Activated CD4-positive, alpha-beta T cell treated with anti-CD3 and anti-CD28 coated beads for 1 hour (primary cell): ENCODE measurements at places on chromosomes 13 and 19.

GRCh38 chr19:1725100-1726064 is 27.9 kb upstream of the ONECUT3 start:
- DNase-seq, result peak; percentile 16

GRCh38 chr19:995051-995827 is 5.0 kb upstream of the GRIN3B start:
- no peak for DNase-seq

DNA sequence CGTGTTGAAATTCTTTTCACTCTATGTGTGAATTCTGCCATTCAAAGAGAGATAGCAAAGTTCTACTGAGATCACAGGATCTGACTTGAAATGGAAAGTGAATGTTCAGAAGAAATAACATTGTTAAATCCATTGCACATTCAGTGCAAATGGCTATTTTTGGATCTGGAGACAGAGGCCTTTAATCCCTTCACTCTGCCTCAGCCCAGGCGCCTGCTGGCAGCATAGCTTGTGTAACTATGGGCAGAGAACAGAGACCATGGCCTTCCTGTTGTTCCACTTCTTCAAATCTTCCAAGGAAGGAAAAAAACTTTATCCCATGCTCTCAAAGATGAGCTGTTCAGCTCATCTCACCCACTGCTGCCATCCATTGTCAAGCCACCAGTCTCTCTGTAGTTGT is 265.4 kb downstream of the LMO7 start:
- DNase-seq, result no peak

- DNase-seq, result no peak
Observed at GRCh38 chr13:28012383-28012782, 23.9 kb upstream of the URAD start.

DNA sequence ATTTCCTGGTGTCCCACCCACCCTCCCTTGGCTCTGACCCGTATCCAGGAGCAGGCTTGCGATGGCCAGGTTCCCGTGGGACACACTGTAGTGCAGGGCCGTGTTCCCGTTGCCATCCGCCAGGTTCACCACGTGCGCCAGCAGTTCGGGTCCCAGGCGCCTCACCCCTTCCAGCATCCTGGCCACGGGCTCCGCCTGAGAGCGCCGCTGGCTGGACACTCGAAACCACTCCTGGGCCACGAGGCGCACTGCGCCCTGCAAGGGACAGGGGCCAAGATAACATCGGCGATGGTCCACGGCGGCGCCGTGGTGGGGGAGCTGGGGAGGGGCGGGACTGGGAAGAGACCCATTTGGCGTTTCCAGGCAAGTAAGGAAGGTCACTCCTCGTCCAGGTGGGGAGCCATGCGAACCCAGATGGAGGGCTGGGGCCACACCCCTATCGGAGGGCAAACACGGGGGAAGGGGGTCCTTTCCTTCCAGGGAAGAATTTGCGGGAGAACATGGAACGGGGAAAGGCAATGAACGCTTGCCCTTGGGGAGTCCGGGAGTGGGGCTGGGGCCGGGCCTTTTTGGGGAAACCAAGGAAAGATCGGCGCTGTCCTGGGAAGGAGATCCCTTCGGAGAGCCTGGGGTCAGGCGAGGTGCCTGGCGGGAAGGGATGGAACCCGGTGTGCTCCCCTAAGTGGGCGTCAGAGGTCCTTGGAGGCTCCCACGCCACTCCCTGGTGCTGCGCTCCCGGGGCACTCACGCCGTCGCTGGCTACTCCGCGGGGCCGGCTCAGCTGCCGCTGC is 9.9 kb downstream of the KANK3 start:
- DNase-seq, result no peak

GRCh38 chr19:46115396-46116106 is 8.9 kb downstream of the IGFL3 start:
- DNase-seq, result no peak

GRCh38 chr13:46576762-46577161 is 23.8 kb downstream of the LRCH1 start:
- DNase-seq, result no peak

GRCh38 chr13:28401303-28402056 is 93.4 kb downstream of the FLT1 start:
- no peak for DNase-seq

DNA sequence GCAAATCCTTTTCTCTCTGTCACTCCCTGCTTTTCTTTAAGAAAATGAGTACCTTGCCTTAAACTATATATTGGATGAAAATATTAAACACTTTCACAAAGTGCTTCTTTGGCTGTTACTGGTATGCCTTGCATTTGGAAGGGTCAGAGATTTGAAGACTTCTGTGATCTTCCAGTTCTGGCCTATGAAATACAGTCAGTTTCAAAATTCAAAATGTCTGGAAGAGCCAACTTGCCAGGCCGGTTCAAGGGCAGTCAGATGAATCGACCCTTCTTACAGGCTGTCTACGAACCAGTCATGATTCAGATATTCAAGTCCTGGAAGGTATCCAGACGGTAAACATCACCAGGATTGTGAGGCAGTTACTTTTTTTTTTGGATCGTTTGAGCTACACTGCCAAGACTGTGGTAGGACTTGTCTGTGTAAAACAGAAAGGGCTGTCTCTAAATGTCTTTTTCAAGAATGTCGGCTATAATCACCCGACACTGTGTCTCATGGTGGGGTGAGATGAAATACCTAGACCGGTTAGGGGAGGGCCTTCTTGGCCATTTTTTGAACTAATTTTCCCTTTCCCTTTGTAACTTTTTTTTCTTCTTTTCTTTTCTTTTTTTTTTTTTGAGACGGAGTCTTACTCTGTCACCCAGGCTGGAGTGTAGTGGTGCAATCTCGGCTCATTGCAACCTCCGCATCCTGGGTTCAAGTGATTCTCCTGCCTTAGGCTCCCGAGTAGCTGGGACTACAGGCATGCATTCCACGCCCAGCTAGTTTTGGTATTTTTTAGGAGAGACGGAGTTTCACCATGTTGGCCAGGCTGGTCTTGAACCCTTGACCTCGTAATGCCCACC is 11.2 kb downstream of the ACTN4 start:
- DNase-seq, result no peak

DNA sequence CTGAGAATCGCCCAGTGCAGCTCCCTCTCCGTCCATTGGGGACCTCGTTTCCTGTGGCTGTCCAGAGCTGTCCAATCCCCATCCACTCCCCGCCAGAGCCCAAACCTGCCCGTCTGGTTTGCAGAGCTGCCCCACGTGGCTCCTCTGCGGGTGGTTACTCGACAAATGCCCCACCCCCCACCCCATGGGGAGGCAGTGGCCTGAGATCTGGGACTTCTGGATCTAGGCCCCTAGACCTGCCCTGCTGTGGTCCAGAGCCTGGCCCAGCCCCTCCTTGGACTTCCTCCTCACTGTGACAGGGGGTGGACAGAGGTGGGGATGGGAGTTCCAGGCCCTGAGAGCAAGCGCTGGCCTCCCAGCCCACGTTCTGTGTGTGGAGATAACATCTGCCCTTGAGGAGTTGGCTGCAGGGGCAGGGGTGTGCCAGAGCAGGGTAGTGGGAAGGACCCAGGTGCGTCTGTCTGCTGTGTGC is 29.1 kb downstream of the PAK4 start:
- DNase-seq, result no peak

DNA sequence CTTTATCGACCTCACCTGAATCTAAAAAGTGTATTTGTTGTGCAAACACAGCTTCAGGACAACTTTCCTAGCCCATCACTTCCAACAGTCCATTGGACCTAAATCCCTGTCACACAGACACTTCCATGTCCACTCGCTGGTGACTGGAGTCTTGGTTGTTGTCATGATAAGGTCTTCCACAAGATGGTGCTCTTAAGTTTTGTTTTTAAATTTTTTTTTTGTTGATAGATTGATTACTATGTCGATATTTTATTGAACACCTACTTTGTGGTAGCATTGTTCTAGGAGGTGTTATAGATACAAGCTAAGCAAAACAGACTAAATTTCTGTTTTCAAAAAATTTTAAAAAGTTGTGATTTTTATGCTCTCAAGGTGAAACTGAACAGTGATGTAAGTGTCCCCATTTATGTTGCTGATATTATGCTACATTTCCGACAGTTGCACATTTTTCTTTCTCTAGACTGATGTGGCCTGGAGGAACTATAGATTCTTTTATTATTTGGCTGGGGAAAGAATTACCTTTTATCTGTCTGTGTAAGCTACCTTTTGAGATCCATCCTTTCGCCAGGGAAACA is 8.1 kb upstream of the ERICH6B start:
- no peak for DNase-seq

- DNase-seq, result no peak
Observed at GRCh38 chr13:97120346-97120745, 101.8 kb upstream of the MBNL2 start.

DNA sequence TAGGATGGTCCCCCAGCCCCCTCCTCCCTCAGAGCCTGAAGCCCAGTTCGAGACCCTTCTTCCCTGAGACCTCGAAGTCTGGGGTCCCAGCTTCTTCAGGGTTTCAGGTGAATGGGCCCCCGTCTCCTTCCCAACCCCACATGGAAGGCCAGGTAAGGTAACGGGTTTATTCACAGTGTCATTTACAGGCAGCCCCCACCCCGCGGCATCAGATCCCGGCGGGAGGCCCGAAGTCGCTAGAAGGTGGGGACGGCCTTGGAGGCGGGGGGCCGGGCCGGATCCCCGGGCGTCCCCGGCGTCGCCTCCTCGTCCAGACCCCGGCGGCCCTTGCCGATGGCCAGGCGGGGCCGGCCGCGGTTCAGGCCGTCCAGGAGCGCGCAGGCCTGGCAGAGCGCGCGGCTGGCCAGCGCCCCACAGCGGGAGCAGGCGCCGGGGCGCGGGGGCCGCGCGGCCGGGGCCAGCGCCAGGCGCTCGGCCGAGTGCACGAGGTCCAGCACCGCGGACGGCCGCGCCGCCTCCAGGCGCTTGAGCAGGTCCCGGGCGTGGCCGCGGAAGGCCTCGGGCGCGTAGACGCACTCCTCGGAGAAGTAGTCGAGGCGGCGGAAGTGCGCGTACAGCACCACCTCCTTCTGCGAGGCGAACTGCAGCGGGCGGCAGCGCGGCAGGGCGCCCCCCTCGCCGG is 9.7 kb downstream of the CTU1 start:
- no peak for DNase-seq

GRCh38 chr13:93290503-93290902 is 63.9 kb downstream of the GPC6 start:
- DNase-seq, result no peak

DNA sequence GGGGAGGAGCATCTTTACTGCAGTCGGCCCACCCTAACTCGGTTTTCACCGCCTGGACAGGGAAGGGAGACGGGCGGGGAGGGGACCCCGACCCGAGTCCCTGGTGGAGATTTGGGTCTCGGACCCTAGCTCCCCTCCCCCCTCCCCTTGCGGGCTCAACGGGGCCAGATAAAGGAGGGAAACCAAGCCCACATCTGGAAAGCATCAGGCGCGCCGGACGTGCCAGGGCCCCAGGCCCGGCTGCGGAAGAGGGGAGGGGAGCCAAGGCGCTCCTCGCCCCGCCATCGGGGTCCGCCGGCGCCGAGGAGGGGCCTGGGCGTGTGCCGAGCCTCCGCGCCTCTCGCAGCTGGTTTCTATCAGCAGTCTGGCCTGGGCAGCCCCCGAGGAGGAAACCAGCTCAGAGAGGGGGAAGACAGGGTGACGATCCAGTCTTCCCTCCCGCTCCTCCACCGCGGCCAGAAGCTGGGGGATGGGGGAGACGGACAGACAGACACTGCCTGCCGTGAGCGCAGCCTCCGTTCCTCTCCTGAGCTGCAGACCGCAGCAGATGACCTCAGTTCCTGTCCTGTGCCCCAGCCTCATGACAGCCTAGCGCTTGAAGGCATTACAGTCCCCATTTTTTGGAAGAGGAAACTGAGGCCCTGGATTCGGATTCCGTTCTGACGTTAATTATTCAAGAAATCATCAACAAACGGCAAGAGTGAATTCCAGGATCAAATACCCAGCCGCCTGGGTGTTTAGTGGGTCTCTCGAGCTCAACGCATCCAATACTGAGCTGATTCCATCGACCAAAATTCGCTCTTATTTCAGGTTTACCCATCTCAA is 3.6 kb upstream of the GNG8 start:
- no peak for DNase-seq

- DNase-seq, result no peak
Observed at GRCh38 chr13:40527914-40528313, 138.5 kb downstream of the FOXO1 start.

- DNase-seq, result no peak
Observed at GRCh38 chr13:104436555-104436954, 1370.3 kb upstream of the SLC10A2 start.

DNA sequence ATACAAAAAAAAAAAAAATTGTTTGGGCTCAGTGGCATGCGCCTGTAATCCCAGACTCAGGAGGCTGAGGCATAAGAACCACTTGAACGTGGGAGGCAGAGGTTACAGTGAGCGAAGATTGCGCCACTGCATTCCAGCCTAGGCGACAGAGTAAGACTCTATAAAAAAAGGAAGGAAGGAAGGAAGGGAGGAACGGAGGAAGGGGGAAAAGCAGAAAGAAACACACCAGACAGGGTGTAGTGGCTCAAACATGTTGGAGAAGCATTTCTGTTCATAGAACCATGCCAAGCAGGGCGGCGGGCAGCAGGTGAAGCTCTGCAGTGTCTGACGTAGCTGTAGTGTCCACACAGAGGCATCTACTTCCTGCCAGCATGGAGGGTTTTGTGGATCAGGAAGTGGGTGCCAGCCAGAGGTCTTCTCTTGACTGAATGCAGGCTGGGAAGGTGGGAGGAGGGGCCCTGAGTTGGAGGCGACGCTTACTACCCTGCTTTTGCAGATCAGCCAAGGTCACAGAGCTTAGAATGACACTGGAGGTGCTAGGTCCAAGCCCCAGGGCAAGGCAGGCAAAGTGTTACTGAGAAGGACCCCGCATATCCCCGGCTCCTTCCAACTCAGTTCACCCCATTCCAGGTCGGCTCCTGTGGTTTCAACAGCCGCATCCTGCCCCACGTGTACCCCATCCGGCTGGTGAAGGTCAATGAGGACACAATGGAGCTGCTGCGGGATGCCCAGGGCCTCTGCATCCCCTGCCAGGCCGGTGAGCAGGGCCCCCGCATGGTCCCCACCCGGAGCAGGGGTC is 11.6 kb upstream of the PGLS start:
- DNase-seq, result no peak

DNA sequence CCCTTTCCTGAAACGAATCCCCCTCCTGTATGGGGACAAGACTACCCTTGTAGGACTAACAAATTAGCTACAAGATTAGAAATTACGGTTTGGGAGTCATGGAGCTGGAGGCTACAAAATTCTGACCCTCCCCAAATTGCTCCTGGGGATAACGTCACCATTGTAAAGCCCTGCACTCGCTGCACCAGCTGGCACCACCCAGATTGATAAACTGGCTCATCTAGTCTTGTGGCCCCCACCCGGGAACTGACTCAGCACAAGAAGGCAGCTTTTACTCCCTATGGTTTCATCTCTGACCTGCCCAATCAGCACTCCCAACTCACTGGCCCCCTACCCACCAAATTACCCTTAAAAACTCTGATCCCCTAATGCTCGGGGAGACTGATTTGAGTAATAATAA is 150.6 kb upstream of the TSC22D1 start:
- DNase-seq, result no peak

- no peak for DNase-seq
Observed at GRCh38 chr19:383922-384798, 24.8 kb downstream of the C2CD4C start.
